ENCODE measurements at places on chromosomes 1 and 21. TPM values are rescaled to one million over a fixed set of nuclear protein-coding genes. Genes with fewer than 3 reads are reported as not detected.

NBPF9 gene
- total RNA-seq = 71.8 TPM

ERICH3 gene
- not detected for total RNA-seq

DNA sequence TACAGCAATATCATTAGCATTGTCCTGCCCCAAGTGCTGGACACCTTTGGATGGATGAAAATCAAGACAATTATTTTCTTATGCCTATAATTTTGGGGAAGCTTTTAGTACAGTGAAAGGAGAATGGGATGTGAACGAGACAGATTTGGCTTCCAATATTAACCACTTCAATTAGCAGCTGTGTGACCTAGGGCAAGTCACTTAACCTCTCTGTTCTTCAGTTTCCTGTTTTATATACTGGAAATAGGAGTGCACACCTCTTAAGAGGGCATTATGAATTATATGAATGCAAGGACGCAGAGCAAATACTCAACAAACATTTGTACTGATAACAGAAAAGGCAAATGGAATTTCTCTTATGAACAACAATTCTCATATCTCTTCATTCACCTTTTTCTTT, 18.5 kb downstream of the CYP2J2 start:
- no peak for DNase-seq

LHX8 gene
- total RNA-seq = not detected

GRCh38 chr1:84379138-84379916, 19.0 kb upstream of the DNASE2B start:
- no peak for DNase-seq

DNA sequence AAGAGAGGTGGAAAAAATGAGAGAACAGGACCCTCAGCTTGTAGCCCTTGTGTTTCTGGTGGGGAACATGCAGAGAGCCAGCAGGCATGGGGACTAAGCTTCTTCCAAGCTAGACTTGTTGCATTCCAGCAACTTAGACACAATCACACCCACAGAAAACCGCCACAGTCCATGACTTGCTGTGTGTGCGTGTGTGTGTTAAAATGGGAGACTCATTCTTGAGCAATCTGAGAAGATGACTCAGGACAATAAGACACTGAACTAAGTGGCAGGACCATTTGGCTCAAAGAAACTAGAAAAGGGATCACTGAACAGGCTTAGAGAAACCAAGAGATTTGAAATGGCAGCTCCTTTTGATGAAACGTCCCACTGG, 78.0 kb downstream of the HLX start:
- DNase-seq = no peak

LMX1A gene
- total RNA-seq = not detected

KCNJ6 gene
- total RNA-seq = not detected

- DNase-seq = no peak
These were observed 55.1 kb upstream of the CR2 start for GRCh38 chr1:207398986-207399385.

TINAGL1 gene
- total RNA-seq = not detected

DNA sequence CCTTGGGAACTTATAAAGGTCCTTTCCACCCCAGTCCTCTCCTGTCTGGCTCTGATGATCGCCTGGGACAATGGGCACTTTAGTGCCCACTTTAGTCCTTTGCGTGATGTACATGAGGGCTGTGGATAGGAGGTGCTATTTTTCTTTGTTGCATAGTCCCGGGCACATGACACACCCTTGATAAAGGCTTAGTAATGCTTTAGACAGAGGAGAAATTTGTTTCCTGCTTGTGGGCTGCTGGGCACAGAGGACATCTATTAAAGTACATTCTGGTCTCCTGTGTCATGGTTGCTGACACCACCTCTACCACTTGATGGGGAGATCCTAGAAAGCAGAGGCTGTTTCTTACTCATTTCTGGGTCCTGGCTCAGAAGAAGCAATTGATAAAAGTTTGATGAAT, 5.4 kb upstream of the KNCN start:
- DNase-seq = no peak

DNA sequence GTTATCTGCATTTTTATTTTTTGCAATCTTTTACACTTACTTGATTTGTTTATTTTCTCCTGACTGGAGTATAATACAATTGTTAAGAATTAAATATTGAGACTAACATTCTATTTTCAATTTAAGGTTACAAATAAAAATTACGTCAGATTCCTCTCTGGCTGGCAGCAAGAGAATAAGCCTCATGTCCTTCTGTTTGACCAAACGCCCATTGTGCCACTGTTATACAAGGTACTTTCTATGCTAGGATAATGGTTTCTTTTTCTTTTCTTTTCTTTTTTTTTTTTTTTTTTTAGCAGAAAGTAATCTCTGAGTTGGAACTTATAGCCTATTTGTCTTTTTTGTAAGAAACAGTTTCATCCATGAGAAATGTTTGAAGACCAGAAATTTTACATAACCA, 20.0 kb downstream of the DNAJC16 start:
- DNase-seq = no peak

- DNase-seq = no peak
These were observed 288.2 kb upstream of the VAMP3 start for GRCh38 chr1:7482772-7483495.

DNA sequence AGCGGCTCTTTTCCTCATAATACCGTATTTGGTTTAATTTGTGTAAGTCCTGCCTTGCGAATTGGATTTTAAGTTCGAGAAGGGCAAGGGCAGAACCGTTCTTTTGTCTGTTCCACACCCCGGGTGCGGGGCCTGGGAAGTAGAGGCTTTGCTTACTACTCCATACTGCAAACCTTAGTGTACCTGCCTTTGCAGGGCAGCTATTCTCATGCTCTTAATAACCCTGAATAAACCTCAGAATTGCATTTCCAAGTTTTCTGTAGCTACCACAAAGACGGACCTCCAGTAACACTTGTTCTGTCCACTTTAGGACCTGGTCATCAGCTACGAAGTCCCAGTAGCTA, 657 bp upstream of the HNRNPU start:
- no peak for DNase-seq

- DNase-seq = no peak
These were observed 64.6 kb upstream of the AK4 start for GRCh38 chr1:65083263-65083896.

KCNQ4 gene
- 0.39 TPM for total RNA-seq

GRCh38 chr1:233364695-233365539, 37.4 kb downstream of the MAP3K21 start:
- no peak for DNase-seq

- no peak for DNase-seq
These were observed 81.4 kb upstream of the PRDX6 start for GRCh38 chr1:173395762-173396161.

GRCh38 chr1:23908453-23909341, 4.5 kb downstream of the CNR2 start:
- DNase-seq = peak; percentile 4

Measured in naive thymus-derived CD4-positive, alpha-beta T cell (primary cell).